Left renal pelvis (tissue), 4 donors: ENCODE measurements at places on chromosomes 3 and 15. TPM values are rescaled to one million over a fixed set of nuclear protein-coding genes. Genes with fewer than 3 reads are reported as not detected.

- DNase-seq, result no peak
Observed at GRCh38 chr15:66233487-66234415, 19.8 kb downstream of the MEGF11 start.

DNA sequence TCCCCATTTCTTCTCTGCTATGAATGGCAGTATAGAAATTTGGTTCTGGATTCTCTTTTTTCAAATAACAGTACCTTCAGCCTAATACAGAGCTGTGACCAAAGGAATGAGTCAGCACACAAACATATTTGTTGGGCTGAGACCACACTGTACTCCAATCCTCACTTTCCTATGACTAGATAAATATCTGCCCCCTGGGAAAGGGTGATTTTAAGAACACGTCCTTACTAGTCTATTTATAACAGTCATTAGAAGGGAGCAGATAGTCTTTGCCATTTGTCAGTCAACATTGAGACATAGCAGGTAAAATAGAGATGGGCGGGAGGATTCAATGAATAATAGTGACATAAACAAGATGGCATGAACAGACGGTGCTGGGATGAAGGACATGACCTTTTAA lies 461.3 kb downstream of the MCTP2 start:
- DNase-seq, result no peak

- DNase-seq, result no peak
Observed at GRCh38 chr3:123807820-123808219, 76.3 kb downstream of the MYLK start.

The NOX5 gene
- polyA plus RNA-seq, result 1.3 TPM

The PLA2G4E gene
- not detected for polyA plus RNA-seq

GRCh38 chr15:51229907-51230330 lies 108.5 kb downstream of the CYP19A1 start:
- DNase-seq, result no peak

- no peak for DNase-seq
Observed at GRCh38 chr3:14767245-14768051, 51.3 kb upstream of the FGD5 start.

GRCh38 chr3:131957511-131957910 lies 77.3 kb downstream of the CPNE4 start:
- no peak for DNase-seq

The LIPC gene
- polyA plus RNA-seq, result 2.0 TPM

GRCh38 chr15:101371519-101371918 lies 76.5 kb upstream of the SNRPA1 start:
- no peak for DNase-seq

- DNase-seq, result no peak
Observed at GRCh38 chr3:32056559-32057290, 49.7 kb upstream of the GPD1L start.
